ENCODE measurements at places on chromosomes 13 and 19. TPM values are rescaled to one million over a fixed set of nuclear protein-coding genes. Genes with fewer than 3 reads are reported as not detected.

SIGLECL1 gene
- not detected for total RNA-seq

SERPINE3 gene
- total RNA-seq, result 0.36 TPM

CGB5 gene
- total RNA-seq, result not detected

TPTE2 gene
- total RNA-seq, result not detected

PRDX2 gene
- total RNA-seq, result 416 TPM

C19orf73 gene
- total RNA-seq, result 2.6 TPM

TEAD2 gene
- 28.9 TPM for total RNA-seq

GJA3 gene
- 0.60 TPM for total RNA-seq

ZFR2 gene
- total RNA-seq, result 4.7 TPM

LILRA6 gene
- not detected for total RNA-seq

CAPN12 gene
- total RNA-seq, result 3.0 TPM

FFAR2 gene
- total RNA-seq, result 2.2 TPM

MAG gene
- 2.1 TPM for total RNA-seq

ELOF1 gene
- 57.1 TPM for total RNA-seq

ZNF552 gene
- 19.0 TPM for total RNA-seq

ZBTB32 gene
- total RNA-seq, result not detected

SCAF1 gene
- 78.1 TPM for total RNA-seq

SIGLEC9 gene
- total RNA-seq, result not detected

RGL3 gene
- total RNA-seq, result 44.8 TPM

ZNF610 gene
- 18.0 TPM for total RNA-seq

ZNF749 gene
- total RNA-seq, result 26.6 TPM

ZNF729 gene
- not detected for total RNA-seq

NOVA2 gene
- 0.17 TPM for total RNA-seq

ZNF665 gene
- 5.0 TPM for total RNA-seq

PLIN4 gene
- total RNA-seq, result 0.48 TPM

ZNF541 gene
- not detected for total RNA-seq

PNKP gene
- total RNA-seq, result 72.3 TPM

KIRREL2 gene
- total RNA-seq, result 3.3 TPM

KIR2DL4 gene
- total RNA-seq, result not detected

INSL3 gene
- total RNA-seq, result not detected

IZUMO1 gene
- total RNA-seq, result 2.2 TPM

SMIM17 gene
- total RNA-seq, result 1.1 TPM

FBXO27 gene
- total RNA-seq, result 8.2 TPM

DOCK9 gene
- 122 TPM for total RNA-seq

ZGLP1 gene
- total RNA-seq, result 5.5 TPM

KIR3DL2 gene
- not detected for total RNA-seq

VSTM2B gene
- total RNA-seq, result not detected

CFD gene
- 11.3 TPM for total RNA-seq

APOC4 gene
- not detected for total RNA-seq

Data from type B pancreatic cell (in vitro differentiated cells).